Stimulated activated memory B cell treated with anti-CD40 and anti-IgM and Interleukin-4, amounts not matched to agents 10 μg/mL and 1 μg/mL and 100 μg/mL, for 72 hours (primary cell): ENCODE measurements at places on chromosomes 13 and 19.

DNA sequence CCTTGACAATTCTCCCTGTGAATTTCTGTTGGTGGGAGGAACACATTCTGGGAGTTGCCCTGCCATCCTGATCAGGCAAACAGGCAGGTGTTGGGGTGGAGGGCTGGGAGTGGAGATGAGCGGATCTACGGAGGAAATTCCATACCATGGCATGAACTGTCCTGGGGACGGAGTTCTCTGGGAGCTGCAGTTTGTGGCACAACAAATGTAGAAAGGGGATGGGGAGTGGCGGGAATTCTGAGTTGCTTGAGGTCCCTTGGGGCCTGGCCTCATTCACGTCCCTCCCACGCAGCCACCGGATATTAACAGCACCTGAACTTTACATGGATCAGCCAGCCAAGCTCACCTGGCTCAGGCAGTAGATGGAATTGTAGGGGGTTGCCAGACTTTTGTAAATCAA lies 70.0 kb downstream of the CHST8 start:
- no peak for ATAC-seq

DNA sequence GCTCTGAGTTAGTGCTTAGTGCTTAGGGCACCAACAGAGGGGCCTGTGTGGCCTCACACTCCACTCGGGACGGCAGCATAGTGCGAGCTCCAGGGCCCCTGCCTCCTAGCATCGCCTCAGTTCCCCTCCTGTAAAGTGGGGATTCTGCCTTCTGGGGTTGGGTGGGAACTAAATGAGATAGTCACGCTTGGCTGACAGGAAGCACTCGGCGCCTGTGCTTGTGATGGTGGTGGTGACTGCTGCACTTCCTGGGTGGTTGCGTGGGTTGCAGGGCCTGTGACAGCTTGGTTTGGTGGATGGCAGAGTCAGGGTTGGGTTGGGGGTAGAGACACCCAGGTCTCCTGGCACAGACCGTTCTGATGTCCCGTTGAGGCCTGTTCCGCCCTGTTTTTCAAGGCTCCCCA lies 7.7 kb downstream of the PLEKHF1 start:
- ATAC-seq: peak; percentile 85

GRCh38 chr13:100089465-100090032 lies 656 bp downstream of the PCCA start:
- peak; percentile 64 for ATAC-seq

- peak; percentile 72 for ATAC-seq
Measured at GRCh38 chr13:106423530-106423929, 111.9 kb downstream of the EFNB2 start.
